Stimulated activated memory B cell treated with anti-CD40 and anti-IgM and Interleukin-4, amounts not matched to agents 10 μg/mL and 1 μg/mL and 100 μg/mL, for 72 hours (primary cell): ENCODE measurements at places on chromosomes 13 and 19.

DNA sequence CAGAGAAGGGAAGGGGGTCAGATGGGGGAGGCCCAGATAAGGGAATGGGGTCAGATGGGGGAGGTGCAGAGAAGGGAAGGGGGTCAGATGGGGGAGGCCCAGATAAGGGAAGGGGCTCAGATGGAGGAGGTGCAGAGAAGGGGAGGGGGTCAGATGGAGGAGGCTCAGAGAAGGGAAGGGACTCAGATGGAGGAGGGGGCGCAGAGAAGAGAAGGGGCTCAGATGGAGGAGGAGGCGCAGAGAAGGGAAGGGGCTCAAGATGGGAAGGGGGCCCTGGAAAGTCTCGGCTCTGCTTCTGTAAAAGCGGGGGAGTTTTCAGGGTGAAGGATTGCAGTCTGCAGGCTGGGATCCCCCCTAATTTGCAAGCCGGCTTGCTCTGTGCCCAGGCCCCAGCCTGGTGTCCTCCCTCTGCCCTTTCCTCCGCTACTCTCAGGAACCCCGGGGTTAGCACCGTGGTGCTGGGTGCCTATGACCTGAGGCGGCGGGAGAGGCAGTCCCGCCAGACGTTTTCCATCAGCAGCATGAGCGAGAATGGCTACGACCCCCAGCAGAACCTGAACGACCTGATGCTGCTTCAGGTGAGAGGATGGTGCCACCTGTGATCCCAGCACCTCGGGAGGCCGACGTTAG is 1.6 kb downstream of the AZU1 start:
- H3K4me3 ChIP-seq: no peak overlapping the region
- H3K4me1 ChIP-seq: peaks cover 9% of the 10 kb centered on the region
- H3K36me3 ChIP-seq: no peaks in the 10 kb centered on the region
- H3K27ac ChIP-seq: no peak overlapping the region
- peaks cover 63% of the 10 kb centered on the region for H3K27me3 ChIP-seq

GRCh38 chr19:2080336-2080988 is 15.7 kb downstream of the MOB3A start:
- H3K4me1 ChIP-seq: peaks cover 57% of the 10 kb centered on the region
- H3K4me3 ChIP-seq: peak overlapping the region; percentile 89
- ATAC-seq: no peak
- no peaks in the 10 kb centered on the region for H3K27me3 ChIP-seq
- peak overlapping the region; percentile 89 for H3K27ac ChIP-seq

DNA sequence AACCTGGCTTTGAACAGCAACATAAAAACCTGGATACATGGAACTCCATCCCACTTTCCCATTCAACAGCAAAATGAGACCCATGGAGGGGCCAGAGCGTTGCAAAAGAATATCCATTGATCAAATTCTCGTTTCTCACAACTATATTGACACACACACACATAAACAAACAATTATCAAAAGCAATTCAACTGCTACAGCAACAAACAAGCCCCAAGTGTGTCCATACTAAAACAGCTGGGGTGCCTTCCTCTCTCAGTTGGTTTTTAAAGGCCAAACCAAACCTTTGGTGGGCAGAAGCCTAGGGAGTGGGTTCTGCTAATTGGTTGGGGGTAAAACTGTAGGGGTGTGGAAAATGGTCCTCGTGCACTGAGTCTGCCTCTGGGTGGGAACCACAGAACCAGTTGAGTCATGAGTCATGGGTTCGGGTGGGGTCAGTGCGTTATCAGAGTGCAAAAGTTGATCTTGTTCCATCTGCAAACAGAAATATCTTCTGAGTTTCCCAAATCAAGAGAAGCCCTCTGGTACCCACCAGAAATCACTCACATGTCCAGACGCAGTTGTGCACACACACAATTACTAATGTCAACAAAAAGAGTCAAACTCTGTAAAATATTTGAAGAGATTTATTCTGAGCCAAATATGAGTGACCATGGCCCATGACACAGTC is 18.5 kb downstream of the GPR42 start:
- H3K4me1 ChIP-seq: no peaks in the 10 kb centered on the region
- H3K36me3 ChIP-seq: peaks cover 7% of the 10 kb centered on the region
- no peak for ATAC-seq
- no peaks in the 10 kb centered on the region for H3K27me3 ChIP-seq
- no peak overlapping the region for H3K4me3 ChIP-seq

- no peaks in the 10 kb centered on the region for H3K27me3 ChIP-seq
- H3K4me1 ChIP-seq: no peaks in the 10 kb centered on the region
- no peak overlapping the region for H3K4me3 ChIP-seq
- no peaks in the 10 kb centered on the region for H3K36me3 ChIP-seq
- H3K27ac ChIP-seq: no peak overlapping the region
- no peak for ATAC-seq
These were observed 528.8 kb upstream of the PCDH20 start for GRCh38 chr13:61944329-61944929.

GRCh38 chr13:40508767-40509342 is 157.6 kb downstream of the FOXO1 start:
- ATAC-seq: no peak
- no peaks in the 10 kb centered on the region for H3K27me3 ChIP-seq
- H3K4me1 ChIP-seq: peaks cover 11% of the 10 kb centered on the region
- H3K36me3 ChIP-seq: peaks cover 5% of the 10 kb centered on the region
- H3K4me3 ChIP-seq: no peak overlapping the region

DNA sequence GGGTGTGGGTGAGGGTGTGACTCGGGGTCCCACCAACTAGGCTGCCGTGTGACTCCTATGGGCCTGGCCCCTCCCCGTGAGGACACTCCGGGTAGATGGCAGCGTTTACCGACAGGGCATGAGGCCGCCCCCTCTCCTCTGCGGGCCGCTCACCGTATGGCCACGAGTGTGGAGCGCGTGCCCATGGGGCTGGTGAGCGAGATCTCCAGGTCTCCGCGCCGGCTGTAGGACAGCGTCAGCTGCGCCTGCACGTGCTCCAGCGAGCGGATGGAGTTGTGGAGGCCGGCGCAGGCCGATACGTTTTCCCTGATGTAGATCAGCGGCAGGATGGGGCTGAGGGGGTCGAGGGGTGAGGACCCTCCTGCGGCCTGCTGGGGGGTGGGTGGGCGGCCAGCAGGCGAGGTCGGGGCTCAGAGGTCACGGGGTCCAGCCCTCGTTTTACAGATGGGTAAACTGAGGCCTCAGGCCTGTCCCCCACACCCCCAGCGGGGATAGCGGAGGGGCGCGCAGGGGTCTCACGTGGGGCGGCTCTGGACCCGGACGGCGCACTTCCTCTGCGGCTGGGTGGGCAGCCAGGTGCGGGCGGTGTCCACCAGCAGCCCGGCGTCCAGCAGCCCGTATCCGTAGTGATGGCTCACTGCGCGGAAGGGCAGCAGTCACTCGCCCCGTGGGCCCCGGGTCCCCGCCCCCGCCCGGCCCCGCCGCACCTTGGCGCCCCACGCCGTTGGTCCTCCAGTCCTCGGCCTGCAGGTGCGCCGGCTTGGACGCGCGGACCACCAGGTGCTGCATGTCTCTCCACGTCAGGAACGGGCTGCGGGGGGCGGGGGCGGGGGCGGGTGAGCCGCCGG is 4.3 kb upstream of the C19orf25 start:
- H3K4me3 ChIP-seq: no peak overlapping the region
- H3K4me1 ChIP-seq: peaks cover 10% of the 10 kb centered on the region
- peaks cover 2% of the 10 kb centered on the region for H3K27me3 ChIP-seq
- H3K36me3 ChIP-seq: no peaks in the 10 kb centered on the region
- no peak for ATAC-seq

DNA sequence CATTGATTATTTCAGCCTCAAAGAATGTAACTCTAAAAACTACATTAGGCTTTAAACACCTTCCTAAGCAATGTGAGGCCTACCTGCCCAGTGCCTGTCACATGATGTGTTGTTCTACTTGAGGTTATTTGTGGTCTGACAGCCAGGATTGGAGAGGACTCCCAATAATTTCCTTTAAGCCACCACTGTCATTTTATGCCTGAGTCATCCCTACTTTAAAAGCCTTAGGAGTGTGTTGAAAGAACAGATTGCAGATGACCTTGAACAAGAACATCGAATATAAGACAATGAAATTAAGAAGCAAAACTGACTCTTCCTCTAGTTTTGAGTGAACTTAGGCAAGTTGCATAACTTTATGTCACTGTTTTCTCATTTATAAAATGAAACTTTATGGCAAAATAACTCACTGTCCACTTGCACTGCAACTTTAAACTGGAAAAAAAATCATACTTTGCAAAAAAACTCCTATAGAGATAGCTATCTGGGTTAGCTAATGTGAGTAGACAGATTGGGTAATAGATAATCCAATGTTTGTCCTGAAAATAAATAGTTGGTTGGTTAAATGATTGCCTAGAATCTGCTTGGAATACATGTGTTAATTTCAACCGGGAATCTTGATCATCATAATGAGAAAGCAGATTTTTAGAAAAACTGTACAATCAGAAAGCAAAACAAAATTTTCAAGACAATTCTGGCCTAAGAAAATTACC is 361.2 kb downstream of the SUCLA2 start:
- peaks cover 11% of the 10 kb centered on the region for H3K27me3 ChIP-seq
- no peaks in the 10 kb centered on the region for H3K4me1 ChIP-seq

DNA sequence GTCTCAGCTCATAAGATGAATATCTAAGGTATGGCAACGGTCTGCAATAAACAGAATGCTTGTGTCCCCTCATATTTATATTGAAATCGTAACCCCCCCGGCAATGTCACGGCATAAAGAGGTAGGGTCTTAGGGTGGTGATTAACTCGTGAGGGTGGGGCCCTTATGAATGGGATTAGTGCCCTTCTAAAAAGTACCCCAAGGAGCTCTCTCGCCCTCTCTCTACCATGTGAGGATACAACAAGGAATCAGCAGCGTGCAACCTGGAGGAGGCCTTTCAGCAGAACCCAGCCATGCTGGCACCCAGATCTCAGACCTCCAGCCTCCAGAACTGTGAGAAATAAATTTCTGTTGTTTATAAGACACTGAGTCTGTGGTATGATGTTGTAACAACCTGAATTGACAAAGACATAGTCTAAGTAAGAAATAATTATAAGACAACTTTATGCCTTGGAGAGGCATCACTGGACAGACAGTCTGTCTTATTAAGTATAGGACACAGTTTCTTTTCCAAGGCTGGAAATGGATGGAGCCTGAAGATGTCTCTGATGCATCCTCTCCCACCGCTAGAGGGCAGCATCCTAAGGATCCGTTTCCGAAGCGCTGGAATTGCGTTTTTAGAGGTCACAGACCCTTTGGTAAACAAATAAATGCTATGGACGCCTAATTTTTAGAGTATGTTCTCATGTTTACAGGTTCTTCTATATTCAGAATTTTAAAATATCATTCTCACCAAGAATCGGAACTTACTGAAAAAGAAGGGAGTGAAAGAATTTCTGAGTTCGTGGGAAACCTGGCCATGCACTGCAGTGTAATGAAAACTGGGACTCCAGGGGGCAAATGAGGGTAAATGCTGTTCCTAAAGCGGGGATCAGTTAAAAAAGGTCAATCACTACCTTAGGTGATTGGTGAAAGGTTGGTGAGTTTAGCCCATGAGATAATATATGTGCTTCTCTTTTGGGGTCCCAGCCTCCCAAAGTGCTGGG is 13.3 kb upstream of the LEUTX start:
- no peaks in the 10 kb centered on the region for H3K4me1 ChIP-seq
- no peaks in the 10 kb centered on the region for H3K36me3 ChIP-seq
- H3K27ac ChIP-seq: no peak overlapping the region
- ATAC-seq: no peak

DNA sequence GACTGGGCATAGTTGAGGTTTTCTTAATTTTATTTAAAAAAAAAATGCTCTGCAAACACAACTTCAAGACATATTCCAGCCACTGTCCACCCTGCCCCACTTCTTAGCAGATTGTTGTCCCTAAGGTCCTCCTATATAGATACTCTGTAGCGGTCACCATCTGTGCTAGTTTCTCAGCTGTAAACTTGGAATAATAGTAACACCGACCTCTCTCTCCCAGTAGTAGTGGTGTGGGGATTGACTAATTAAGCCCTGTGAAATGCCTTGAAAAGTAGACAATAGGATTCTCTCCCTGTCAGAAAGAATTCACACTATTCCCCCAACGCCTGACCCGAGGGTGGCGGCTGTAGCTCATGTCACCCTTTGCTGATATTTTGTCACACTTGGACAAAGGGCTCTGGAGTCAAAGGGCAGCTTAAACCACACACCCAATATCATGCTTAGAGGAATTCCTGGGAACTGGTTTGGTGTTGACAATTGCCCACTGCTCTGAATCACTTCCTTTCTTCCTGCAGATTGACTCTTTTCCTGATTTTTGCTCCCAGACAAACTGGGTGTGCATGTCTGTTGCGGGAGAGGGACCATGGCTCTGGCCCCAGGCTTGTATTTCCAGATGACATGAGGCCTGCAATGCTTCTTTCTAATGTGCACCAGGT is 9.2 kb upstream of the SERP2 start:
- no peak for ATAC-seq
- no peak overlapping the region for H3K27ac ChIP-seq
- H3K36me3 ChIP-seq: no peaks in the 10 kb centered on the region
- no peaks in the 10 kb centered on the region for H3K27me3 ChIP-seq
- no peak overlapping the region for H3K4me3 ChIP-seq

DNA sequence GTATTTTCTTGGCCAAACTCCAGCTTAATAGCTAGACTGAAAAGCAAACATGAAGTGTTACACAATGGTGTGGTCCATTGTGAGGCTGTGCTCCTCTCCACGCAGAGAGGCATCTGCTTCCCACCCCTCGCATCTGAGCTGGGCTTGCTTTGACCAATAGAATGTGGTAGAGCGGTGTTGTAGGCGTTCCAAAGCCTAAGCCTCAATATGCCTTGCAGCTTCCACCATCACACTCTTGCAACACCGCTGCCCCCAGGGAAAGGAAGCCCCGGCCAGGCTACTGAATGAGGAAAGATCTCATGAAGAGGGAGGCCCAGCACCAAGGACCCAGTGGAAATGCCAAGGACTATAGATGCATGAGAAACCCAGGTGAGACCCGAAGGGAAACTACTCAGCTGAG is 9.4 kb downstream of the FLT1 start:
- peaks cover 47% of the 10 kb centered on the region for H3K27me3 ChIP-seq
- no peak overlapping the region for H3K4me3 ChIP-seq
- no peaks in the 10 kb centered on the region for H3K36me3 ChIP-seq
- H3K4me1 ChIP-seq: peaks cover 8% of the 10 kb centered on the region

DNA sequence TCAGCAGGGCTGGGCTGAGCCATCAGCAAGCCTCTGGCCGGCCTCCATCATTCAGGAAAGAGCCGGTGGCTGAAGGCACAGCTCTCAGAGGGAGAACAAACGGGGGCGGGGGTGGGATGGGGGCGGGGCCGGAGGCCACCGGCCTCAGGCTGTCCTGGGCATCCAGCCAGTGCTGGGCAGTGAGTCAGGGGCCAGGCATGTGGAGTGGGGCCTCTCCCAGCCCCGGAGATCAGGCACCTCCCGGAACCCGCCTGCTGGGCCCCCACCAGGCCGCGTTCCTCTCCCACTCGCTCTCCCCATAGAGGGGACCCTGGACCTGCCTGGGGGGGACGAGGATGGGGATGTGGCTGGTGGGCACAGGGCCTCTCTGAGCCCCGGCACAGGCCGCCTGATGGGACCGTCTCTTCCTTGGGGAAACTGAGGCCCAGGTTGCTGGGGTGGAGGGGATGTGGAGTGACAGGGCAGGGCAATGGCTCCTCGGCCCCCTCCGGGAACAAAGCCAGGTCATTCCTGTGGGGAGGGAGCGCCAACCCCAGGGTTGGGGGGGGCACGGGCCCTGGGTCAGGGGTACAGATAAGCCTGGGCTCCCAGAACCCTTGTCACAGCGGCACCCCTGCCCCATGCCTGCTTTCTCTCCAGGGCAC is 12.9 kb downstream of the SPC24 start:
- no peak overlapping the region for H3K27ac ChIP-seq
- ATAC-seq: peak; percentile 10
- H3K4me1 ChIP-seq: peaks cover 5% of the 10 kb centered on the region
